Iris pigment epithelial cell (primary cell): ENCODE measurements at places on chromosomes 5 and 9.

- DNase-seq, result peak; percentile 1
Measured at GRCh38 chr9:72635197-72635596, 113.8 kb downstream of the TMC1 start.

- DNase-seq, result no peak
Measured at GRCh38 chr5:39040875-39041274, 33.3 kb downstream of the RICTOR start.

- DNase-seq, result no peak
Measured at GRCh38 chr5:180084638-180085561, 13.3 kb upstream of the RNF130 start.

DNA sequence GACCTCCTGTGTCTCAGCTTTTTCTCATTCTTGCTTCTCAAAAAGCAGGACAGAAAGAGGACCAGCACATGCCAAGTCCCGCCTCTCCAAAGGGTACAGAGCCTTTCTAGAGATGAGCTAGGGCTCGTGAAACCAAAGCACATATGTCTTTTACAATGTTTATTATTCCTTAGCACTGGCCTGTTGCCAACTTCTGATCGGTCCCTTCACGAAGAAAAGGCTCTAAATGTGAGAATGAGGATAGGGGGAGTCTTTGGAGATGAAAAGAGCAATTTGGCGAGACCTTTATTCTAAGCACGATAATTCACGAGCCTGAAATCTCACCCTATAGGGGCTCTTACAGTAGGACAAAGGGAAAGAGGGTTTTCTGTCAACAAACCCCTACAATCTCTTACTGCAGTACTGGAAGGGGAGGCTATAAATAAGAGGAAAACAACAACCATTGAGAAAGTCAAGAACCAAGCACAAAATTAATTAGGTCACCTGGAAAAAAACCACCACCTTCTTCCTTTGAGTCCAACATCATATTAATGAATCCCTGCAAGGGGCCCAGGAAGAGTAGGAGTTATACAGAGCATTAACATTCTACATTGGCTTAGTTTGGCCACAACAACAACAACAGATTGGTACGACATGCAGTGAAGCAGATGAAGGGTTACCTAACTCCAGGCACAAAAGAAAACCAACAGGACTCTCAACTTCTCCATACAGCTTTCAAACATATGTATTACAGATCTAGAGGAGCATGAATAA is 309.5 kb downstream of the PDE4D start:
- DNase-seq, result no peak

- DNase-seq, result no peak
Measured at GRCh38 chr9:36566813-36567221, 5.9 kb upstream of the MELK start.

GRCh38 chr9:35646153-35646532 is 4.6 kb downstream of the SIT1 start:
- DNase-seq, result no peak

DNA sequence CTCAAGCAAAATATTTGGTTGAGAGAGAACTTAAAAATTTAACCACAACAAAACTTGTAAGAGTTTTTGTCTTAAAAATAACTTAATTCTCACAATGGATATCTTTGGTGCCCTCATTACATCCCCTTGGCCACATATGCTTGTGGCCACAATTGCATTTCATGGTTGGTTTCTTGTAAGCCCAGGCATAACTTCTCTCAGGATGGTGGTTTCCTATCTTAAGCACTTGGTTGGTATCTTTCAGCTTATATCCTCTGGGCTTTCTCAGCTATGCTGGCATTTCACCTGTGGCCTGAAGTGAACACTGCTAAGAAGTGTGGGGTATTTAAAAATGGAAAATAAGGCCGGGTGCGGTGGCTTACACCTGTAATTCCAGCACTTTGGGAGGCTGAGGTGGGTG is 212.4 kb upstream of the MEF2C start:
- no peak for DNase-seq

DNA sequence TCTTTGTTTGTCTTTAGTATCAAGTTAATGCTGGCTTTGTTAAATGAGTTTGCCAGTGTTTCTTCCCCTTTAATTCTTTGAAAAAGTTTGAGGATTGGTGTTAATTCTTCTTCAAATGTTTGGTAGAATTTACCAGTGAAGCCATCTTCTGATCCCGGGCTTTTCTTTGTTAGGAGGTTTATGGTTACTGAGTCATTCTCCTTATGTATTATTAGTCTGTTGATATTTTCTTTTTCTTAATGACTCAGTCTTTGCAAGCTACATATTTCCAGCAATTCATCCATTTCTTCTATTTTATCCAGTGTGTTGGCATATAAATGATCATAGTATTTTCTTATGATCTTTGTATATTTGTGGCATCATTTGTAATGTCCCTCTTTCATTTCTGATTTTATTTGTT is 74.5 kb upstream of the SPINK5 start:
- no peak for DNase-seq

DNA sequence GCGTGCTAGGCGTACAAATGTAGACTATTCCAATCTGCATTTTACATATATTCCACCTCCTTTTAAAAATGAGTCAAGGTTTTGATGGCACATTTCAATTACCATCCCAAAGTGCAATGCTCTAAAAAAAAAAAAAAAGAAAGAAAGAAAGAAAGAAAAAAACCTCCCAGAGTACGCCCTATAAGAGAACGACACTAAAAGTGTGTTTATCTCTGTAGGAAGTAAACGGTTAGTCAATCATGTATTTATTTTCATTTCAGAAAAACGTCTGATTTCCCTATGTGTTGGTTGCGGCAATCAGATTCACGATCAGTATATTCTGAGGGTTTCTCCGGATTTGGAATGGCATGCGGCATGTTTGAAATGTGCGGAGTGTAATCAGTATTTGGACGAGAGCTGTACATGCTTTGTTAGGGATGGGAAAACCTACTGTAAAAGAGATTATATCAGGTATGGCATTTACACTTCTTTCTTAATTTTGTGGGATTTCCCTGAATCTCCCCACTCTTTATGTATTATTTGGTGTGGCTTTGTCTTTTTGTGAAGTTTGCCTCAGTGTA is 1.1 kb downstream of the ISL1 start:
- DNase-seq, result no peak

DNA sequence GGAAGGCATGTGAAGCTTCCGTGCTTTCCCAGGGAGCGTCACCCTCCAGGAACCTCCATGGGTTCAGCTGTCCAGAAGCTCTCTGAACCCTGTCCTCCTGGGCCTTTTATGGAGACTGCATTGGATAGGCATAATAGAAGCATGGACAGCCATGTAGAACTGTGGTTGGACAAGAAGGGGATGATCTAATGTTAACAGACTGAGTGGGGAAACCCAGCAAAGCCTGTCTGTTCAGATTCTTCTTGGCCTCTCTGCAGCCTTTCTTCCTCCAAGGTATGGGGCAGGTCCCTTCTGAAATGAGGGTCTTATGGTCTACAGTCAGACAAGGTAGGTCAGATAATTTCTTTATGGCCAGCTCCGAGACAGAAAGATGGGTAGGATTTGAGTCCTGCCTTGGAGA is 59.1 kb upstream of the CTNNA1 start:
- no peak for DNase-seq

DNA sequence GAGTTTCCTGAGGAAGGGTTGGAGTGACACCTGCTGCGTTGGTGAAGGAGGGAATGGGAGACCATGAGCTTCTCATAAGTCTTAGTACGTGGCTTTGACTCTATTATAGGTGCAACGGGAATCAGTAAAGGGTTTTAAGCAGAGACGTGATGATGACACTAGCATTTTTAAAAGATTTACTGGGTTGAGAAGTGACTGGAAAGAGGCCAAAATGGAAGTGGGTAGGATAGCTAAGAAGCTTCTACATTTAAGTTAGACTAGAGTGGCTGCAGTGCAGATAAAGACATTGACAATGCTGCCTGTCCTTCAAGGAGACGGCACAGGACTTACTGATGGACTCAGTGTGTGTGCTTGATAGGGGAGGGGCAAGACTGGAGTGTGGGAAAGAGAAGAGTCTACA is 6.2 kb downstream of the GAPT start:
- no peak for DNase-seq

DNA sequence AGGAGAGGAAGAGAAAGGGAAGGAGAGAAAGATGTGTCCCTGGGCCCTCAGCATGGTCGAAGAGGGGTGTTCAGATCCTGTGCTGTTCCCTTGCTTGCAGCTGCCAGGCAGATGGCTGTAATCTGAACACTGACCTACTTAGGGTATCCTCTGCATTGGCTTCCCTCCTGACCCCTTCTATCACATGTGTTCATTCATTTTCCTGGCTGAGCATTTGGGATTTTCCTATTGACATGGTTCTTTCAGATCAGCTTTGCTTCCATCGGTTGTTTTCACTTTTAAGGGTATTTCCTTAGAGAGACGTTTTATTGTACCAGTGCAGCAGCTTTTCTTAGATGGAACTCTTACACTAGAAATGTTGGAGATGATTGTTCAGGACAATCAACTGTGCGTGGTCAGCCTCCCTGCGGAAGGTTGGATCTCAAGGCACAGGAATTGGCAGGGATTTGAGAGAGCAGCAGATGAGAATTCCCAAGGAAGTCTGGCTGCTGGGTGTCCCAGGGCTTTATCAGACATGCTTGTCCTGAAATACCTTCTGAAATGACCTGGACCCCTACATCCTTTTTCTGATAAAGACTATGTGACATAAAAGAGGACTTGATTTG is 26.0 kb downstream of the ACTBL2 start:
- no peak for DNase-seq

GRCh38 chr9:36542355-36542754 is 30.3 kb upstream of the MELK start:
- DNase-seq, result no peak

DNA sequence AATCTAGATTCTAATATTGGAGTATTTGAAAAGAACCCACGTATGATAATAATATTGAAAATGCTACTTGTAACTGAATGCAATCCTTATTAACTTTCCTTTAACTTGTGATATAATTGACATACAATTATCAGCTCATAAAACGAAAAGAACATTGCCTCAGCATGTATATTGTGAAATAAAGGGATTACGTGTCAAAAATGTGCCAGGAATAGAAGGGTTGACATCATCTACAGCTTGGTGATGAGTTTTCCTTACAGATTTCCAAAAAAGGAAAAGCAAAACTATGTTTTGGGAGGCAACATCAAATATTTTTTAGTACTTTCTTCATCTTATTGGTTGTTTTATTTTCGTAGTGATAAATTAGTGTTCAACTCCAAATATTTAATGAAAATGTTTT is 266.0 kb upstream of the PTGER4 start:
- peak; percentile 73 for DNase-seq

DNA sequence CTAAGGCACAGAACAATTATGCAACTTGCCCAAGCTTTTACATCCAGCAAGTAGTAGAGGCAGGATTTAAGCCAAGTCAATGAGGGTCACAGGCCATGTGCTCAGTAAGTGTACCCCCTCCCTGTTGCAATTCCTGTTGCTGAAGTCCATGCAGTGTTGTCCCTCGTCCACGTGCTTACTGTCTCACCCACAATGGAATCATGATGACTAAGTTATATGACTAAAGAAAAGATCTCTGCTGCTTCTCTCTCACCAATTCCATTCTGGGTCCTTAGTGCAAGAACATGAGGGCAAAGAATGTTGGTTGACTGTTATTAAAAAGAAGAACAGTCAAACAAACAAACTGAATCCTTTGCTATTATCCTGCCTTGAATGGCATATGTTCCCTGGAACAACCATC is 233.6 kb upstream of the SLC24A2 start:
- DNase-seq, result peak; percentile 76

DNA sequence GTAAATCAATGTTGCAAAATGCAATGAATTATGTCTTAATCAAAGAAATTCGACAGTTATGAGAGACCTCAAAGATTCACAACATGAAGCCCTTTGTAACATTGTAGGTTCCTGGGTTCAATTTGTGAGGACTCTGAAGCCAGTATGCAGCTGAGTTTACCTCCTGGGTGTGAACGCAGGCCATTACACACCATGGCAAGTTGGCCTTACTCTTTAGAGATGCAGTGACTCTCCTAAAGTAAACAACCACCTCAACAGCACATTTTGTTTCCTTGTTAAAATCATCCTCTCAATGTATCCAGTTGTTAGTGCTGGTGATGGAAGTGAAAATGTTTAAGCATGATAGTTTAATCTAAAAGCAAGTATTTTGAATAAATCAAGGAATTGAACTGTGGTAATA is 73.8 kb downstream of the JAKMIP2 start:
- DNase-seq, result no peak

- no peak for DNase-seq
Measured at GRCh38 chr5:5632678-5633077, 210.2 kb downstream of the ICE1 start.

DNA sequence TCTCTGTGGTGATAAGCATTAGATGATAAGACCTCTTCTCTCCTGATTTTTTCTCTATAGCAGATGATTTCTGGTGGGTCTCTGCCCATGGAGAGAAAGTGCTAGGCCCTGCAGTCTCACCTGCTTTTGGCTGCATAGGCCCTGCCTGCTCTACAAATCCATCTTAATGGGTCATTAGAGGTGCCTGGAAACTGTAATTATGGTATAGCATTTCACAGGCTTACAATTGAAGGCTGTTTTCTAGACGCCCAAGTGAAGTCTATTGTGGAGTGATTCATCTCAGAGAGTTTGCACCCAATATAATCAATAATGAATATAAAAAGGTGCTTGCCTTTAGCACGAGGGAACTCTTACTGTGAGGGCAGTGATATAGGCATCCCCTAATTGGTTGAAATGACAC is 33.8 kb downstream of the NEUROG1 start:
- no peak for DNase-seq

- peak; percentile 81 for DNase-seq
Measured at GRCh38 chr5:151659001-151659754, 27.5 kb downstream of the SPARC start.

DNA sequence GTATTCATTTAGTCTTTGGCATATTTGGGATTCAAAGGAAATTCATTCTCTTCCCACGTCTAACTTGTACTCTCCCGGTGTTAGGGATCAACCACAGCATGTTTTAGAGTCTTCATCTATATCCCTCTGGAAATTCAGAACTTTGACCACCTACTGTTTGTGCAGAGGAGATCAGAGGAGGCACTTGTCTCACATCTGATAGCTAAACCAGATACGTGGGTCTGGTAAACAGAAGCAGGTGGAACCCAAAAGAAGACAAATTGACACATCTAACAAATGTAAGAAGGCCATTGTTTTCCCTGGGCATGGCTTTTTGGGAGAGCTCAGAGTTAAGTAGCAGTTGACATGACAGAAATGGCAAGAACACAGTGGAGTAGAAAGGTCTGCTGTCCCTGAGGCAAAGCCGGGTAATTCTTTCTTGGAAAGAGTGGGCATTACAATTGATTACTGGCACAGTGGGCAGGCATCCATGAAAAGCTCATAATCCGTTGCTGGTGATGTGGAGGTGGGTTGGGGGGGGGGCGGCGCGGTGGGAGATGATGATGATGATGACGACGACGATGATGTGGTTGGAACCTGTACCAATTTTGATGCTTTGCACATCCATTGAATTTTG is 27.5 kb downstream of the PIP5K1B start:
- DNase-seq, result no peak

- DNase-seq, result no peak
Measured at GRCh38 chr9:36127652-36128244, 8.8 kb upstream of the GLIPR2 start.

DNA sequence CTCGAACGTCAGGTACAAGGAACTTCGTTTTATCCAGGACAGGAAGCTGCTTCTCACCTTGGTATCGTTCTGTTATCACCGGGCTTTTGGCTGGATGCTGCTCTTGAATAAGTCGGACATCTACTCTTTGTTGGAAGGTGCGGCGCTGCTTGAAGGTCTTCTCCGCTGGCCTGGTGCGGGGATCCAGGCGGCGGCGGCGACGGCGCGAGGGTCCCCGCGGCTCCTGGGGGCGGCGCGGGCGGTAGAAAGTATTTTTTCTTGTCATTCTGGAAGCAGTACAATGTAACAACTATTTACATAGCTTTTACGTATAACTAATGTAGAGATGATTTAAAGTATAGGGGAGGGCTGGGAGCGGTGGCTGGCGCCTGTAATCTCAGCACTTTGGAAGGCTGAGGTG is 52.3 kb downstream of the ACER2 start:
- DNase-seq, result no peak

GRCh38 chr5:76224898-76225297 is 141.7 kb downstream of the SV2C start:
- DNase-seq, result no peak
